ENCODE measurements at places on chromosomes 3 and 15.

DNA sequence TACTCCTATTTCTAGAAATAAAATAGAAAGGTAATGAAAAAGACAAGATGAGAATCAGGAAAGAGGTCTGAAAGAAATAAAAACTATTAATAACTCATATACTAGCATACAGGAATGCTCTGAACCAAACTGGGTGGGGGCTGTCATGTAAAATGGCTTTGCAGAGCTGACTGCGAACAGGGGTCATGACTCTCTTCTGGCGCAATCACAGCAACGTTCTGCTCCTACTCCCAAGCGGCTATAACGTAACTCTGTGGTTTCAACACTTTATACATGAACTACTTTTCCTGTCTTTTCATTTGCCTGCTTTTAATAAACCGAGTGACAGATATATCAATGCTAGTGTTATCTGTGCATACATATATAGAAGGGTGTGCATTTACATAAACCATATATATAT, 116.7 kb downstream of the DLG1 start:
- no peaks in the 10 kb centered on the region for H3K27me3 ChIP-seq
- H3K36me3 ChIP-seq = peaks cover 6% of the 10 kb centered on the region
- peaks cover 4% of the 10 kb centered on the region for H3K4me1 ChIP-seq
- no peak overlapping the region for H3K27ac ChIP-seq
- no peak overlapping the region for H3K4me3 ChIP-seq
- peak; percentile 83 for DNase-seq

- H3K36me3 ChIP-seq = no peaks in the 10 kb centered on the region
- H3K27me3 ChIP-seq = no peaks in the 10 kb centered on the region
- no peak overlapping the region for H3K27ac ChIP-seq
Observed at GRCh38 chr3:193590088-193590856, 2.7 kb upstream of the OPA1 start.

DNA sequence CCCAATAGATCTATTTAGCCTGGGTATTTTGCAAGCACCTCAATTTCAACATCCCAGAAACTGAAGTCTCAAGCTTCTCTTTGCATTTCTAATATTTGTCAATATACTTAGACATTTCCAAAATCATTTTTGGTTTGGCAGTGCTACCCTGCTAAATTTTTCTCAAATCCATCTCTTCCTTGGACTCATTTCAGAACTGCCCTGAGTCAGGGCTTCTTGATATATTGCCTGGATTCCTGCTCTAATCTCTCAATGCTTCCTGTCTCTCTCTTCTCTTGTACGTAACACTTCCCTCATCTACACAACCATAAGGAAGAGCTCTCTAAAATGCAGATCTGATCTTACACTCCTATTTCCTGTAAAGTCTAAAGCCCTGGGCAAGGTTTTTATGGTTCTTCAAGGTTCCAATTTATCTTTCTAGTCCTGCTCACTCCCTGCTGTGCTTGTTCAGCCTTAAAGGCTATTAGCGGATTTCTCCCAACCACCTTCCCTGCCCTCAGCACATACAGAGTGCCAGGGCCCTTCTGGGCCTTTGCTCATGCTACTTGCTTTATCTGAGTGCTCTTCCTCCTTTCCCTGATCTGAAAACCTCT, 53.0 kb upstream of the MME start:
- no peaks in the 10 kb centered on the region for H3K27me3 ChIP-seq
- peaks cover 6% of the 10 kb centered on the region for H3K4me1 ChIP-seq

DNA sequence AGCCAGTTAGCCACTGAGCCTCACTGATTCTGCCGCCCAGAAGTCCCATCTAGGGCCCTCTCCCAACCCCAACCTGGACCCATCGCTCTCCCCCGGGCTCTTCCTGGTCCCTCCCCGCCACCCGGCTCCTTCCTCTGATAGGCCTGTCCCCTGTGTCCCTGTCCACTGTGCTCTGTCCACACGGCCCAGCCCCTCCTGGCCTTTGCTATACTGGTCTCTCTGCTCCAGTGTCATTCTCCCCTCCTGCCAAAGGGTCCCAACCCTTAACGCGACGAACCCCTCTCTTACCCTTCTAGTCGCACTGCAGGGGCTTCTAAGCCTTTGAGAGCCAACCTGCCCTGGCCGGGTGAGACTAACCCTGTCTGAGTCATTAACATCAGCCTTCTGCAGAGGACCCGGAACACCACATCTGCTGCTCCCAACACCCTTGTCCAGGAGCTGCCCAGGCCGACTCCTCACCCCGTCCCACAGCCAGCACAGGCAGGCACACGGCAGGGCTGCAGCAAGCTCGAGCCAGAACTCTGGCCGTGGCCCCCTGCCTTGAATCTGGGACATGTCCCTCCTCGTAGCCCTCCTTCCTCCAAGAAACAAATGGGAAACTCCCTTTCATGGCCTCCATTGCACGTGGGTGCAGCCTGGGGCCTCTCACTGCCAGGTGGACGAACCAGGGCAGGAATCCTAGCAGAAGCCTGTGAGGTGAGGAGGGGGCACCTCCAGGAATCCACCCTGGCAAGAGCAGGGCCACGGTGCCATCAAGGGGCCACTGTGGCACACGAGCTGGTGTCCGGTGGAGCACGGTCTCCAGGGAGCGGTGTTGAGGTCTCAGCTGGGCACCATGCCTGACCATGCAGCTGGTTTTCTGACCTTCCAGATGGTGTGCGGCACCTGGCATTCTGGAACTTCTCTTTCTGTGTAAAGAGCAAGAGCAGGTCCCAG, 140.9 kb upstream of the IQSEC1 start:
- peaks cover 63% of the 10 kb centered on the region for H3K27me3 ChIP-seq
- no peaks in the 10 kb centered on the region for H3K36me3 ChIP-seq
- DNase-seq = no peak
- H3K27ac ChIP-seq = no peak overlapping the region
- peaks cover 21% of the 10 kb centered on the region for H3K4me1 ChIP-seq

- H3K4me3 ChIP-seq = no peak overlapping the region
- H3K4me1 ChIP-seq = no peaks in the 10 kb centered on the region
- H3K36me3 ChIP-seq = no peaks in the 10 kb centered on the region
- no peaks in the 10 kb centered on the region for H3K27me3 ChIP-seq
- no peak overlapping the region for H3K27ac ChIP-seq
Observed at GRCh38 chr15:93180656-93181055, 91.6 kb upstream of the RGMA start.

GRCh38 chr15:79962178-79962577, 8.8 kb downstream of the BCL2A1 start:
- H3K4me1 ChIP-seq = no peaks in the 10 kb centered on the region
- H3K27me3 ChIP-seq = no peaks in the 10 kb centered on the region
- no peak overlapping the region for H3K4me3 ChIP-seq
- no peak overlapping the region for H3K27ac ChIP-seq
- no peak for DNase-seq
- no peaks in the 10 kb centered on the region for H3K36me3 ChIP-seq

GRCh38 chr3:159761848-159762635, 226.6 kb upstream of the IL12A start:
- peak overlapping the region; percentile 88 for H3K27ac ChIP-seq
- peaks cover 10% of the 10 kb centered on the region for H3K4me1 ChIP-seq
- no peaks in the 10 kb centered on the region for H3K27me3 ChIP-seq
- H3K36me3 ChIP-seq = no peaks in the 10 kb centered on the region

- no peaks in the 10 kb centered on the region for H3K4me1 ChIP-seq
- peak; percentile 39 for DNase-seq
- no peaks in the 10 kb centered on the region for H3K36me3 ChIP-seq
- no peak overlapping the region for H3K4me3 ChIP-seq
- no peak overlapping the region for H3K27ac ChIP-seq
- no peaks in the 10 kb centered on the region for H3K27me3 ChIP-seq
Observed at GRCh38 chr15:71103102-71103676, 12.1 kb upstream of the THSD4 start.

DNA sequence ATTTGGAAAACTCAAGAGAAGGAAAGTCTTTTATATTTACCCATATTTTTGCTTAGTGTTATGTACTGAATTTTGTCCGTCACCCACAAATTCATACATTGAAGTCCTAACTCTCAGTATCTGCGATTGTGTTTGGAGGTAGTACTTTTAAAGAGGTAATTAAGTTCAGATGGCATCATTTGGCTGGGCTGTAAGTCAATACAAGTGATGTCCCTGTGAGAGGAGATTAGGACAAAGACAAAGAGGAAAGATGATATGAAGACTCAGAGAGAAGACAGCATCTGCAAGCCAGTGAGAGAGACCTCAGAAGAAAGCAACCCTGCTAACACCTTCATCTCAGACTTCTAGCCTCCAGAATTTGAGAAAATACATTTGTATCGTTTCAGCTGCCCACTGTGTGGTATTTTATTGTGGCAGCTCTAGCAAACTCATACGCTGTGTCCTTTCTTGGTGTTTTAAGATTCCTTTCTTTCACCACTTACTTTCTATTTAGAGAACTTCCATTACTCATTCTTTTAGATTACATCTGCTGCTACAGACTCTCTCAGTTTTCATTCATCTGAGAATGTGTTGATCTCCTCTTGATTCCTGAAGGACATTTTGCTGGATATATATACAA, 17.0 kb downstream of the LRCH3 start:
- H3K27me3 ChIP-seq = no peaks in the 10 kb centered on the region
- H3K36me3 ChIP-seq = no peaks in the 10 kb centered on the region
- peak; percentile 64 for DNase-seq
